Activated CD4-positive, alpha-beta T cell treated with anti-CD3 and anti-CD28 coated beads for 48 hours (primary cell): ENCODE measurements at places on chromosomes 1 and 21.

DNA sequence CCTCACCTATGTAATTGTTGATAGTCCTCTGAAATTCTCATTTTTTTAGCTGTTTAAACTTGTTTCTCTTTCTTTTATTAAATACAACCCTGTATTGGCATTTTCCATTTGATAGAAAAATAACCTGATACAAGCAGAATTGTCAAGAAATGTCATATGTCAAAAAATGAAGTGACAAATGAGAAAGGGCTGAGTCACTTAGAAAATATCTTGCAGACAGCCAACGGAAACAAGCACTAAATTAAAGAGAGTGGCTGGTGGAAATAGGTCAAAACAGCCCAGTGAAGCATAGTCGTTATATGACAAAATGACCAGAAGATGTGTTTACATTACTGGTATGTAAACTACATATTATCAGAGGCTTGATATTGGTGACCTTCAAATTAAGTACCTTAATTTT is 484.4 kb downstream of the PLA2G4A start:
- DNase-seq = no peak

DNA sequence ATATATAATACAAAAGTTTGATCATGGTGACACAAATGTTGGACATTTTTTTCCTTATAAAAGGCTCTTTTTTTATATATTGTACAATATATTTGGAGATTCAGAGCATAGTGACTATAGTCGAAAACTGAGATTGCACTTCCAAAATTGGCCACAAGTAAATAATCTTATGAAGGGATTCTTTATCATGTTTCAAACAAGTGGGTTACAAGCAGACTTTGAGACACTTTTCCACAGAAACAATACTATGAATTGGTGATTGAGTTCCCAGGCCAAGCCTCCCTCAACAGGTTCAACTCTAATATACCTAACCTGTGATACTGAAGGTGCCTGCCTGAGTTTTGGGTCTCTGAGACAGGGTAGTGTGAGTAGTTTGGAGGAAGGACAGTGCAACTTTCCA is 13.8 kb downstream of the LEPR start:
- DNase-seq = no peak

DNA sequence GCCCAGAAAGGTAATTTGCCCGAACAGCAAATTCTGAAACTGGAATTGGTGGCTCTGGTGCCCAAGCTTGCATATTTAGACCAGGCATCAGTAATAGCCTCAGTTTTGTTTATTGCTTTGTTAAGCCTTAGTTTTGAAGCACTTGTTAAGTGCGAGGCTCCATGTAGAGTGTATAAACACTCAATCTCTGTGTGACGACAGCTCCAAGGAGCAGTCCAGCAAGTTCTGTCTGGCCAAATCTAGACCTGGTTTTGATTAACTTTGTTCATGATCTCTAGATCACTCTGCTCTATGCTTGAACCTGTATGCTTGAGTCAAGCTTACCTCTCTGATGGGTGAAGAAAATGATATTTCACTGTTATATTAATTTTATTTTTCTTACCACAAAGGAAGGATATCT is 37.4 kb downstream of the DOP1B start:
- no peak for DNase-seq

DNA sequence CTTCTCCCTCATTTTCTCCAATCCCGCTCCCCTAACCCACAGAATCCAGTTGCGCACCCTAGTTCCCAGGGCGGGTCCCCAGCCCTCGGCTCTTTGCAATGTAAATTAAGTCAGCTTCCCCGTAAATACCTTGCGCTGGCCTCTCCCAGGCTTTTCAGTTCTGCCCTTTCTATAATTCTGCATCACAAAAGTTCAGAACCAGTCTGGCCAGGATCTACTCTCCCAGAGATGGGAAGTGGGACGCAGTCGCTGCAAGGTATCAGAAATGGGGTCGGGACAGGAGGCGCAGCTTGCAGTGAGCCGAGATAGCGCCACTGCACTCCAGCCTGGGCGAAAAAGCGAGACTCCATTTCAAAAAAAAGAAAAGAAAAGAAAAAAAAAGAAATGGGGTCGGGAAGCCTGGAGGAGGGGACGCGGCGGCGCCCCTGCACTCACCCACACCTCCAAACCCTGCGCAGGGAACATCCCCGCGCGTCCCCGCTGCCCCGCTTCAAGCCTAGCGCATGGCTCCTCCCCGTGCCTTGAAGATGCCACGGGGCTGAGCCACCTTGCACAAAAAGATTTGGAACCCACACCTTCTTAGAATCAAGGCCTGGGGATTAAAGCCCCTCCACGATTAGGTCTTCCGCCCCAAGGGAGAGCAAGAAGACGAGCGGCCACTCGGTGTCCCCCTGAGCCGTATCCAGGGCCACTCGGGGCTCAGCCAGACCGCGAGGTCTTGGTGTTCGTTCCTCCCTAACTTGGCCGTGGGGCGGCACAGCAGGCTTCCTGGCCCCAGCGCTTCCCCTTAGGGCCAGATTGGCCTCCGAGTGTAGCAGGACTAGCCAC is 27.2 kb upstream of the ITLN2 start:
- DNase-seq = peak; percentile 15

GRCh38 chr1:24896596-24897262 is 33.3 kb downstream of the RUNX3 start:
- DNase-seq = no peak

- DNase-seq = peak; percentile 61
These were observed 23.8 kb downstream of the SEC16B start for GRCh38 chr1:177945943-177946650.

DNA sequence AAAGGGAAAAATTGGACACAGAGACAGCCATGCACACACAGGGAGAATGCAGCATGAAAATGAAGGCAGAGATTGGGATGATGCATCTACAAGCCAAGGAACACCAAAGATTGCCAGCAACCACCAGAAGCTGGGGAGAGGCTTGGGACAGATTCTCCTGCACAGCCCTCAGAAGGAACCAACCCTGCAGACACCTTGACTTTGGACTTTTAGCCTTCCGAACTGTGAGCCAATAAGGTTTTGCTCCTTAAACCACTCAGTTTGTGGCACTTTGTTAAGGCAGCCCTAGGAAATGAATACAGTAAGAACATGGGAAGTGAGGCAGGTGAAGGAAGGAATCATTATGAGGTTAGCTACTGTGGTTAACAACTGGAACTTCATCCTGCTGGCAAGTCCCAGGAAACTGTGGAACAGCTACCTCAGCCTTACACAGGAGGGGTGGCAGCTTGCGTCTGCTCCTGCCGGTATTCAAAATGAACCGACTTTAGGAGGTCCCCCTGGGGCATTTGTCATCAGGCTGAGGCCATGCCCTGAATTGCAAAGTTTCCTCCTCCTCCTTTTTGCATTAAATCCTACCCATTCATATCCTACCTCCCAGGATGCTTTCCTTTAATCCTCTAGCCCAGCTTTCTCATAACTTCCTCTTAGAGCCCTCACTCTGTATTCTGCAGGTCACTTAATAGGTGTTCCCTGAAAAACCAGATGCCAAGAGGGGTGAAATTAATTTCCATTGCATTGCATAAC is 15.4 kb downstream of the CD247 start:
- DNase-seq = no peak

DNA sequence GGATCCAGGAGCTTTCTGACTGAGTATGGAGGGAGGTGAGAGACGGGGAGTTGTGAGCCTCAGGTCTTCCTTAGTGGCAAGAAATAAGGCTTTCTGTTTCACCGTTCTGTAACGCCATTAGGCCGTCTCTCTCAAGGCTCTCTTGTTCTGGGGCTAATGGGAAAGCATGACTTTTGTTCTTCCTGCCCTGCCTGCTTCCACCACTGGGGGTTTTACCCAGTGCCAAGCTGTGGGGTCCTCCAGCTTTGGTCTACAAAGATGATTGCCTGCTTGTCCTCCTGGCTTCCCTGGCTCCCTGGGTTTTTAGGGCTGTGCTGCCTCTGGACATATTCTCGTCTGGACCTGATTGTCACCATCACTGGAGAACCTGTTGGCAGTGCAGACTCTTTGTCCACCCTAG is 74.8 kb upstream of the TINAGL1 start:
- no peak for DNase-seq

- DNase-seq = no peak
These were observed 46.3 kb downstream of the PRDM15 start for GRCh38 chr21:41832596-41833496.

DNA sequence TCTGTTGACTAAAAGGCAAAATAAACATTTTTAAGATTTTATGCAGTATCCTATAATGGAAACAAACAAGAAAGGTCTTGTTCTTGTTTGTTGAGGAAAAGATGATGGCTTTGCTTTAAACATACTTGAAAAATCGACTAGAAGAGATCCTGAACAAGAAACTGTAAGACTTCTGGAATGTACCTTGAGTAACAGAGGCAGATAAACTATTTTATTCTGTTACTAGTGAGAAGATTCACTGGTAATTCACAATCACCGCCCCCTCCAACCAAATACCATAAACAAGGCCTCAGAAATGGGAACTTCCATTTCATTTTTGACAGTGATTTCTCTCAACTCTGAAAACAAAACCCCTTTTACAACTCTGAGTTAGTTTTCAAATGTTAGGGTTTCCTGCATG is 18.1 kb downstream of the TSEN15 start:
- no peak for DNase-seq

DNA sequence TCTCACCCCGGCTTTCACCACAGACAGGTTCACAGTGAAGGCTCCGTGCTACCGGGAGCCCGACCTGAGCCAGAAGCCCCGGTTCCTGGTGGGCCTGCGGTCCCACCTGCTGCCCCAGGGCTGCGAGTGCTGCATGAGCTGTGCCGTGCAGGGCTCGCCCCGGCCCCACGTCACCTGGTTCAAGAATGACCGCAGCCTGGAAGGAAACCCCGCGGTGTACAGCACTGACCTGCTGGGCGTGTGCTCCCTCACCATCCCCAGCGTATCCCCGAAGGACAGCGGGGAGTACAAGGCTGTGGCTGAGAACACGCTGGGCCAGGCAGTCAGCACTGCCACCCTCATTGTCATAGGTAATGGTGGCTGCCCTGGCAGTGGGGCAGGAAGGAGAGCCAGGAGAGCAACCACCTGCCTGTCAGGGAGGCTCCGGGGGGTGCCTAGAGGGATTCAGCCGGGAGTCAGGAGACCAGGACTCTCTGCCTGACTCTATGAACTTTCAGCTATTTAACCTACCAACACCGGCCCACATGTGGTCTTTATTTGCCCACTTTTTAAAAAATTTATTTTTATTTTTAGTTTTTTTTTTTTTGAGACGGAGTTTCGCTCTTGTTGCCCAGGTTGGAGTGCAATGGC is 36.4 kb downstream of the IGFN1 start:
- no peak for DNase-seq

DNA sequence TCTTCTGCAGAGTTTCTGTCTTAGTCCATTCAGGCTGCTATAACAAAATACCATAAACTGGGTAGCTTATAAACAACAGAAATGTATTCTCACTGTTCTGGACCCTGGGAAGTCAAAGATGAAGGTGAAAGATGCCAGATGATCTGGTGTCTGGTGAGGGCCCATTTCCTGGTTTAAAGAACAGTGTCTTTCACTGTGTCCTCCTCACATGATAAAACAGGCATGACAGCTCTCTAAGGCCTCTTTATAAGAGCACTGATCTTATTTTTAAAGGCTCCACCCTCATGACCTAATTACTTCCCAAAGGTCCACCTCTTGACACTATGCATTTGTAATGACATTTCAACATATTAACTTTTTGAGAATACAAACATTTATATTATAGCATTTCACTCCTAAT is 250.2 kb upstream of the ZRANB2 start:
- no peak for DNase-seq

GRCh38 chr1:167935216-167936067 is 1.0 kb upstream of the DCAF6 start:
- peak; percentile 39 for DNase-seq

DNA sequence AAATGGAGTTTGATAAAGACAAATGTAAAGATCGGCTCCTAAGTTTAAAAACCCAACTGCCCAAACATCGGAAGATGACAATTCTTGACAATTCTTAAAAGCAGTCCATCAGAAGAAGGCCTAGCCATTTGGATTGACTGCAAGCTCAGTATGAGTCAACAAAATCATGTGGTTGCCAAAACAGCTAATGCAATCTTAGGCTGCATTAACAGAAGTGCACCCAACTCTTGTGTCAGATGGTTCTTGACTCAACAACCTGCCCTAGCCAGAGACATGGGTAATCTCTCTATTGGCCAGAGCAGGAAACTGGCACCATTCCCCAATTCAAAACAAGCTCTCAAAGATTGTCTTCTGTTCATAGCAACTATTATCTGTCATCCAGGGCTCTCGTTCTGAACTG is 9.9 kb upstream of the NCF2 start:
- no peak for DNase-seq

DNA sequence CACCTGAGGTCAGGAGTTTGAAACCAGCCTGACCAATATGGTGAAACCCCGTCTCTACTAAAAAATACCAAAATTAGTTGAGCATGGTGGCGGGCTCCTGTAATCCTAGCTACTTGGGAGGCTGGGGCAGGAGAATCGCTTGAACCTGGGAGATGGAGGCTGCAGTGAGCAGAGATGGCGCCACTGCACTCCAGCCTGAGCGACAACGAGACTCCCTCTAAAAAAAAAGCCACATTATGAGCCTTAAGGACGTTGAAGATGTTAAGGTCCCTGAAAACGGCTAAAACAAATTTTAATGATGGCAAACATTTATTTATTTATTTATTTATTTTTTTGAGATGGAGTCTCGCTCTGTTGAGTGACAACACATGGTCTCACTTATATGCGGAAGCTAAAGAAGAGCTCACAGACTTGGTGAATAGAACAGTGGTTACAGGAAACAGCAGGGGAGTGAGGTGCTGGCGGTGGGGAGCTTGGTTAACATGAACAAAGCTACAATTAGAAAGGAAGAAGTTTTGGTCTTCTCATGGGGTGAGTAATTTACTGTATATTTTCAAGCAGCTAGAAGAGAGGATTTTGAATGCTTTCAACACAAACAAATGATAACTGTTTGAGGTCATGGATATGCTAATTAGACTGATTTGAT is 47.1 kb downstream of the TCP10L start:
- no peak for DNase-seq

DNA sequence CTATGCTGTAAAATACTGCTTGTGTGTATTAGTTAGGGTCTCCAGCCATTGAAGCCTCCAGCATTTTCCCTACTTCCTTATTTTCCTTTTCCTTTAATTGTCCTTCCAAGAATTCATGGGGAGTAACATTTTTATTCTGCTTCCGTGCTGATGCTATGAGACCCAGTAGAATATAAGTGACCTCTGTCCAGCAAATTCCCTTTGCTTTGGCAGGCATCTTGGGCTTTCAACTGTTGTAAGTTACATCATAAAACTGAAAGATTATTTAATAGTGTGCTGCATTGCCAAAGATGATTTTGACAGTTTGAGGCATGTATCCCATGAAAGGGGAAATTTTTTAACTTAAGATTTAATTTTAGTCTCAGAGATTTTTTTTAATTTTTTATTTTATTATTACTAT is 48.1 kb upstream of the B3GALT2 start:
- DNase-seq = no peak

- no peak for DNase-seq
These were observed 22.4 kb downstream of the CHI3L2 start for GRCh38 chr1:111249960-111250359.

DNA sequence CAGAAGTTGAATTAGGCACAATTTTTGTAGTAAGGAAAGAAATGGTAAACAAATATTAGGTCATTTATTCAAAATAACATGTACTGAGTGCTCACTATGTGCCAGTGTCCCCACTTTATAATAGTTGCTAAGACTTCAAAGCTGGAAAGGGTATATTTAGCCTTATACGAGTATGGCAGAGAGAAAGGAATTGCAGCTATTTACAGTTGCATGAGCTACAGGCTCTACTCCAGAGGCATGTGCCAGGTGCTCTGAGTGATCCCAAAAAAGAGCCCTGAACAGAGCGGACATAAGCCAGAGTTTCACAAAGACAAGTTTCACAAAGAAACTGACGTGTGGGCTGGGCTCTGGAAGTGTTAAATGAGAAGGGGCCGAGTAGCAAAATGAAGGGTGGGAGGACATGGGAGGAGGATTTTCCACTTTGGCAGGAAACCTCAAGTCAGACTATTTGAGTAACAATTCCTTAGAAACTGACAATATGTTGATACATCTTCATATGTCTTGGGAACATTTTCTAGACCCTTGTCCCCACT is 40.9 kb downstream of the FASLG start:
- DNase-seq = peak; percentile 34
